IPS DF 19.7 (cell line): ENCODE measurements at places on chromosomes 7 and 10.

DNA sequence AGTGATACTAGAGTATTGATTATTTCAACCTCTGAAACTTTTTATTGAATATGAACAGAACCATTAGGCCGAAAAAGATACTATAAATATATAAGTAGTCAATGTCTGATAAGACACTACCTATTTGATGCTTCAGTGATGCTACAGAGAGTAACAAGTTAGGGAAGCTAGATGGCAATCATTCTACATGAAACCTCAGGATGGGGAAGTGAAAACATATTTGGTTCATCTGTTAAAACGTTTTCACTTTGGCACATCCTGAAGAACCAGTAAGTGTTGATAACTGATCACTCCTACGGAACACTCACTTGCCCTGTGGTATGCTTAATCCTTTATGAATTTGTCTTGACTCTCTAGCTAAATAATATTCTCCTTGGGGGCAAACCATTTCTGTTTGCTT lies 1064.9 kb downstream of the NXPH1 start:
- DNase-seq: no peak

DNA sequence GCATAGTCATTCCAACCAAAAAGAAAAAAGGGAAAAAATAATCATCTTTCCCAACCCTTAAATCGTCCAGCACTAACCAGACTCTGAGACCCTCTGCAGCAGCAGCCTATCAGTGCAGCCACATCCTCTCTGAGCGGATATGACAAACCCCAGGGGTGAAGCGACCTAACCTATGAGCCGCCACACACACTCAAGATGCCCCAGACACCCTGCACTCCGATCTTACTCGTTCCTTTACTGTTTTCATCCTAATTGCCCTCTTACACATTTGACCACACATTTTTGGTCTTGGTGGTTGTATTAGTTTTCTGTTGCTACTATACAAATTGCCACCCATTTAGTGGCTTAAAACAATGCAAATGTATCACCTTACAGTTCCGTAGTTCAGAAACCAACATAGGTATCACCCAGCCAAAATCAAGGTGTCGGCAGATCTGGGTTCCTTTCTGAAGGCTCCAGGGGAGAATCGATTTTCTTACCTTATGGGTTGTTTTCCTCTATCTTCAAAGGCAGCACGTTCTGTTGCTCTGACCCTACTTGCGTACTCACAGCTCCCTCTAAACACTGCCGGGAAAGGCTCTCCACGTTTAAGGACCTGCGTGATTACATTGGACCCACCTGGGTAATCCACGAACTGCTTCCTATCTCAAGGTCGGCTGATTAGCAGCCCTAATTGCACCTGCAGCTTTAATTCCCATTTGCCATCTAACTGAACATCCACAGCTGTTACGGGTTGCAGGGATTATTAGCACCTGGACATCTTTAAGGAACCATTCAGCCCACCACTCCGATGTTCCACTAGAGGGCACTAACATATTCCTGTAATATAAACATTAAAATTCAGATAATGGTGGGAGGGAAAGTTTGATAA lies 37.3 kb upstream of the PRSS1 start:
- DNase-seq: no peak

- no peak for DNase-seq
Observed at GRCh38 chr7:24750441-24751055, 6.7 kb downstream of the GSDME start.

- no peak for DNase-seq
Observed at GRCh38 chr10:77290528-77291155, 347.0 kb downstream of the KCNMA1 start.

- no peak for DNase-seq
Observed at GRCh38 chr7:141575654-141576448, 24.6 kb downstream of the AGK start.

GRCh38 chr10:19987931-19988330 lies 171.7 kb downstream of the PLXDC2 start:
- no peak for DNase-seq

GRCh38 chr7:69173341-69173740 lies 424.9 kb upstream of the AUTS2 start:
- DNase-seq: no peak

- DNase-seq: no peak
Observed at GRCh38 chr7:50317221-50317678, 12.7 kb downstream of the IKZF1 start.

DNA sequence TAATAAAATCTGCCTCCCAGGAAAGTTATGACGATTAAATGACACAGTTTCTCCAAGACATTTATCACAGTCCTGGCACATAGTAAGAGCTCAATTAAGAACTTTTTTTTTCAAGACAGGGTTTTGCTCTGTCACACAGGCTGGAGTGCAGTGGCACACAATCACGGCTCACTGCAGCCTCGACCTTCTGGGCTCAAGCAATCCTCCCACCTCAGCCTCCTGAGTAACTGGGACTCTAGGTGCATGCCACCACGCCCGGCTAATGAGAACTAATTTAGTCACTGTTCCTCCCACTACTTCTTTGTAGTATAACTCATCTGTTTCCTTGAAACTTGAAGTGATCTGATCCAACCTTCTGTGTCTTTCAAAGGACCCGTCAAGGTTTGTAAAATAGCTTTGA lies 42.2 kb upstream of the MXI1 start:
- no peak for DNase-seq

- no peak for DNase-seq
Observed at GRCh38 chr7:94045581-94045980, 41.4 kb upstream of the BET1 start.
